ENCODE measurements at places on chromosomes 5 and 9.

DNA sequence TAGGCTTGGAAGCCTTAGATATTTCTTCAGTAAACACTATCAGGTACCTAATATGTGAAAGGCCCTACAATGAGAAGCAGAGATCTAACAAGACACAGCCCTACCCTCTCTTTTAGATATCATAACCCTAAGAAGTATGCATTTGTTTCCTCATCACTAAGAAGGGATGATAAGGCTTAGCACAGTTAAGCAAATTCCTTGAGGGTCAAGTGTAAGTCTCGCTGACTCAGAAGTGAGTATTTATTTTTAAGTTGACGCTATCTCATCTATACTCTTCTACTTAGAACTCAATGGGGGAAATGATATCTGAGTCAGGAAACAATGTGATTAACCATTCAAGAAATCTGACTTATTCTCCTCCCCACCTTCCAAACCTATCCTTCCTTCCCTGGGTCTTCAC, 149.7 kb downstream of the ESM1 start:
- DNase-seq = no peak

- DNase-seq = no peak
Measured at GRCh38 chr9:37596504-37596903, 4.1 kb upstream of the TOMM5 start.

- DNase-seq = no peak
Measured at GRCh38 chr9:101417977-101418376, 17.6 kb downstream of the ALDOB start.

DNA sequence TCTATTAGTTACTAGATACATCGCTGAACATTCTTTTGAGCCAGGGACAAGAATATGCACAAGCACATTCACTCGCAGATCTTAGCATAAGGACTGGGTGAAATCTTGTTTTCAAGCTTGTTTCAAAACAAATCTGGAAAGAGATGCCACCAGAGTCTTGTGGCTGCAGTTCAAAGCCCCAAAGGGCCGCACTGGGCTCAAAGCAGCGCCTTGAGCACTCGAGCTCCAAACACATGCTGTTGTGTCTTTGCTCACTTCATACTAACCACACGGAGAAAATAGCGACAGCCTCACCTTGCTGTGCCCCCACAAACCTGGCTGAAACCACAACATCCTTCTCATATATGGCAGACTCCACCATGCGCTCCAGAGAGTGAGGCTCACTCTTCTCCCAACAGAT, 34.2 kb upstream of the IL7R start:
- DNase-seq = no peak

DNA sequence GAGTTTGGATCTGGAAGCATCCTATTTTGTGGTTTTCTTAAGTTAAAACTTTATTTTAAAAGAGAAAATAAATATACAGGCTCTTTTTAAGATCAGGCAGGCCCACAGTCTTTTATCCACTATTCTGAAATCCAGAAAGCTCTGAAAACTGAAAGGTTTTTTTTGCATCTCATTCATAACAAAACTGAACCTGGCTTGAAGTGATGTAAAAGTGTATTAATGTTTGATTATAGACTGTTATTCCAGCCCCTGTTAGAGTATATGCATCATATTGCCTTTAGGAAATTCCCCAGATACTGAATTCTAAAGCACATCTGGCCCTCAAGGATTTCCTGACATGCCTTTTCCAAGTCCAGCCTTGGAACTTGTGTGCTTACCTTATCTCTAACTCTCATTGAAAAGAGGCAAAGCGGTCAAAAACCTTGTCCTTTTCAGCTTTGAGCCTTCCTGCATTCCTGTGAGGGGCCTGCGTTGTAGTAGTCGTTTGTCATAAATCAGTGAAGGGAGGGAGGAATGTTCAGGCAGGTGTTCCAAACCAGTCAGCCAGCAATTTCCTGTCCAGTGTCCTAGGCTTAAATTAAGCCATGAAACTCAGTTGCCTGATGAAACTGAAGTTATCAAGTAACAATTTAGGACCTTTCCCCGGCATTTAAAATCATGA, 110.4 kb downstream of the TLE4 start:
- DNase-seq = no peak

DNA sequence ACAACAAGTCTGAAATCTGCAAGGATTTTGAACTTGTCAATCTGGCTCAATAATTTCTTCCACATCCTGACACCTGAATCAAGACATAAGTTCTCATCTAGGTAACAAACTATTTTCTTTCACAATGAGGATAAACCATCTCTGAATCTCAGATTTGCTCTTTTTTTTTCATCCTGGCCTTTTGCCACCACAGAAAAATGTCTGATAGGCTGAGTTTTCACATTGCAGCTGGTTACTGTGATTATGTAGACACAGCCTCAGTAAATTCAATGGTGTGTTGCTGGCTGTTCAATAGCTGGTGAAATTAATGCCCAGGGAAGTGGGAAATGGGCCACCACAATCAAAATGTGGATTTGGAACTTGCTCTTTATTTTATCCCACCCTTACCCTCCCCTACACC, 2.8 kb upstream of the ADRA1B start:
- no peak for DNase-seq

GRCh38 chr9:72158680-72159079, 9.4 kb downstream of the GDA start:
- DNase-seq = no peak

- no peak for DNase-seq
Measured at GRCh38 chr5:1052641-1053390, 44.2 kb downstream of the NKD2 start.

DNA sequence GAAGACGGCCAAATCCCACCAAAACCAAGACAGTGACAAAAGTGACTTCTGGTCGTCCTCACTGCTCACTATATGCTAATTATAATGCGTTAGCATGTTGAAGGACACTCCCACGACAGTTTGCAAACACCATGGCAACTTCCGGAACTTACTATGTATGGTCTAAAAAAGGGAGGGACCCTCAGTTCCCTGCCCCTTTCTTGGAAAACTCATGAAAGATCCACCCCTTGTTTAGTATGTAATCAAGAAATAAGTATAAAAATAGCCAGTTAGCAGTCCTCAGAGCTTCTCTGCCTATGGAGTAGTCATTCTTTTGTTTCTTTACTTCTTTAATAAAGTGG, 9.5 kb downstream of the FCN2 start:
- no peak for DNase-seq

- no peak for DNase-seq
Measured at GRCh38 chr9:116547729-116548426, 139.2 kb upstream of the TRIM32 start.

GRCh38 chr5:148708854-148709253, 54.5 kb upstream of the HTR4 start:
- no peak for DNase-seq

DNA sequence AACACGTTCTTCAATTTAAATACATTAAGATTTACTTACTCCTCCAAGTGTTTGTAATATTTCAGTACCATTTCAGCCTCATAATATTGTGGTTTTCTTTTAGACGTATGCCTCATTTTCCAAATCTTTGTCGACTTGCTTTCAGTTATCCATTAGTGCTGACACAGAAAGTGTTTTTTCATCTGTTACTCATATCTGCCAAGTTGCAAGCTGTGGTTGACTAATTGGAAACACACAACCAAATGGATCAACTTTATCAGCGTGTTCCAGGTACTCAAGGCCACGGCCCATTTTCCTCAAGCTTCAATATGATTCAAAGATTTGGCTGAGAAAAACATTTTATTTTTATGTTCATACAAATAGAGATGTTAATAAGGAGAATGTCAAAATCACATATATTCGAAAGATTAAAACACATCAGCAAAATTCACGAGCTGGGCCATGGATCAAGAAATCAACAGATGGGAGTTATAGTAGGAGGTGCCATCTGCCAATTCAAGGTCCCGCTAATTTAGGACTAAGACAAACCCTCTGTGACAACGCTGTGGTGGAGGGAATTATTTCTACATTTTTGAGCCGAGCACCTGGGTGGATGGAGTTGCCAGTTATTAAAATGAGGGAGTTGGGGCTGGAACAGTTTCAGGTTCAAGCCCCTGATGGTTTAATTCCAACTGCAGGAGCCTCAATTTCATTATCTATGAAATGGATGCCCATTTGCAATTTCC, 27.2 kb upstream of the CCNJL start:
- no peak for DNase-seq

- no peak for DNase-seq
Measured at GRCh38 chr9:99411479-99412115, 189.5 kb downstream of the SEC61B start.

- DNase-seq = no peak
Measured at GRCh38 chr9:105447386-105447813, 434 bp upstream of the FSD1L start.

DNA sequence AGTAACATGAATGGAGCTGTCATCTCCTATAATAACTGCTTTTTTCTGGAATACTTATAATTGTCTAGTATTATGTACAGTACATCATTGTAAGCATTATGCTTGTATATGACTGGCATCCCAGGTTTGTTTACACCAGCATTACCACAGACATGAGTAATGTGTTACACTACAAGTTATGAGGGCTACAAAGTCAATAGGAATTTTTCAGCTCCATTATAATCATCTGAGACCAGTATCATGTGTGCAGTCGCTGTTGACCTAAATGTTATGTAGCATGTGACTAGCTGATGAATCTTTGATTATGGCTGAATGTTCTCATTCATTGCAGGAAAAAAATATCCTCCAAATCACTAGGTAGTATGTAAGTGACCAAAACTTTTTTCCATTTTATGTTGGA, 2.2 kb downstream of the ZCCHC9 start:
- no peak for DNase-seq

DNA sequence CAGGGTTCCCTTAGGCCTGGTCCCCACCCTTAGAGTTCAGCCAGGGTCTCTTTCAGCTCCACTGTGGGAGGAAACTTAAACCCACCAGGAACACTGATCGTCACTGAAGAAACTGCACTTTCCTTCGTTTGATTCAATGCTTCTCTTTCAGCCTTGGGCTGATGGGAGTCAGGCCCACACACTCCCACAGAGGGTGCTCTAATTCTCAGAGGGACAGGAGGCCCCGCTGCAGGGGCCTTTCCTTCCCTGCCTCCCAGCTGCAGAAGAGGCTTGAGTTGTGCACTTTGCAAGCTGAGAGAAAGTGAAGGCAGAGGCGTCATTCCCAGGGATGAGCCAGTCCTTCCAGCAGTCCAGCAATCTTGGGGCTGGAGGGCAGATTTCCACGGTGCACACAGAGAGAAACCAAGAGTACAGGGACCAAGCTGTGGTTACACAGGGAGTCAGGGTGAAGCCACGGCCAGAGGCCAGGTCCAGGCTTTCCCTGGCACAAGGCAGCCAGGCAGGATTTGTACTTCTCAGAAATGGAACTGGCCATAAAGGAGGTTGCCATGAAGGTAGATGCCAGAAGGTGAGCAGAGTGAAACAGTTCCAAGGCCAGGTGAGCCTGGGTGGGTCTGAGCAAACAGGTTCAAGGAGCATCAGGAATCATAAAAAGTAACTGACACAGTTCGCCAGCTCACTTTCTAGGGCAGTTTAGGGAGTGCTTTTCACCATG, 10.4 kb upstream of the GLIPR2 start:
- no peak for DNase-seq

DNA sequence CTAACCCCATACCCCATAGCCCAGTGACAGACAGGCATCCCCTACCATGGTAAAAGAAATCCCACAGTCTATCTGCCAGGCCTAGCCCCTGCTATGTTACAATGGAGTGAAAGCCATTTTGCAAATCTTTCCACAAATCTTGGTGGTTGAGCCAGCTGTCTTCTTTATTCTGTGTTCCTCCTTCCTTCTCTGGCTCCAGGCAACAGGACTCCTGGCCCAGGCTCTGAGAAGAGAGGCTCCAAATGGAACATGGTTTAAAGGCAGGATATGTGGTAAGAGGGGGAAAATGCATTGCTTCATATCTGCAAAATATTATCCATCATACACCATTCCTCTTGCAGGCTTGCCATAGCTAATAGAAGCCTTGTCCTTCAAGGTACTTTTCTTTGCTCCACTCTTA, 25.2 kb downstream of the FGF1 start:
- no peak for DNase-seq

- DNase-seq = no peak
Measured at GRCh38 chr5:84286662-84287061, 98.0 kb downstream of the EDIL3 start.

- no peak for DNase-seq
Measured at GRCh38 chr5:100950985-100951384, 47.9 kb upstream of the ST8SIA4 start.

DNA sequence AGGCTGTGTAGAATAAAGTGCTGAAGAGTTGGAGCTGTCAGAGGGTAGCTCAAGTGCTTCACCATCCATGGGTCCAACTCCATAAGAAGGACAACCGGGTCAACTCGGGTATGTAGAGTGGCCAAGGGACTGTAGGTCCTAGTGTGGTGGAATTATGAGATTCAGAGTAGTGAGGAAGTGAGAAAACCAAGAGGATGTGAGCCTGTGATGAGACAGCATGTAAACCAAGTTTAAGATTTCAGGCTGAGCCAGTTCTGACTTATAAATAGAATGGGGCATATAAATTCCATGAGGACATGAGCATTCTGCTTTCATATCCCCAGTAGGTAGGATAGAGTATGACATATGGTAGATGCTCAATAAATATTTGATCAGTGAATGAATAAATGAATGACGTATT, 96.3 kb downstream of the CFAP95 start:
- DNase-seq = no peak

GRCh38 chr9:25025686-25026085, 480.0 kb upstream of the IZUMO3 start:
- no peak for DNase-seq

GRCh38 chr5:137629646-137630045, 106.2 kb downstream of the KLHL3 start:
- DNase-seq = no peak

- DNase-seq = no peak
Measured at GRCh38 chr5:154242964-154243376, 52.4 kb downstream of the GALNT10 start.

DNA sequence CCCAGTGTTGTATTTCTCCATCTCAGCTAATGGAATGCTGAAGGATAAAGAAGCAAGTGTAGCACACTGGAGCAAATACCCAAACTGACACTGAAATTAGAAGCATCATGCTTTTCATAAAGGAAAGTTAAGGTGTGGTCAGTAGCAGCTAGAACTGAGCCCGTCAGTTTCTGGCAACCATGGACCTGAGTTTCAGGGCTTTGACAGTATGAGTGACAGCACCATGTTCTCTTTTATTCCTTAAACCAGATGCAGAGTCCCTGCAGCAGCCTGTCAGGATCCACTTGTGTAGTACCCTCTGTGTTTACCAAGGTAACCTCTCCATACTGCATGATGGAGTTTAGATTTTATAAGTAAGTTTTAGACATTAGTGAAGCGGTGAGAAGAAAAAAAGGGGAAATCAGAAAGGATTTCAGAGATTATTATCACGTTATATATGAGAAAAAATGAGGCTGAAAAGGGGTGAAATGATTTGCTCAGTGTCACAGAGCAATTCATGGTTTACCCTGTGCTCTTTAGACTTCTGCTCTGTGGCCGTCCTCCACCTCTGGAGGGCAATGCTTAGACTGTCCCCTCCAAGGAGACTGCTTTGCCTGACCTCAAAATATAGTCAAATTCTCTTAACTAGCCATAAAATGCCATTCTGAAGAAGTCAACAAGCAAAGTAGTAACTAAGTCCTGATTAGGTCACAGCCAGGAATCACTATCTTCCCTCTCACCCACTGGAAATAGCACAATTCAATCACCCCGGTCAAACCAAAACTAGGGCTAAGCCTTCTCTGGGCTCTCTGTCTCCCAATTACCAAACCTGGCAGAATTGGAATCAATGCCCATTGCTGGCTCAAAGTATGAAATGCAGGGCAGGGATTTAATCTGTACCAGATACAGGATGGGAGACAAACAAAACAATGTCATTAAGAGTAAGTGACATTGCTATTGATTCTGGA, 10.5 kb upstream of the MYOT start:
- DNase-seq = no peak

GRCh38 chr5:98301547-98301946, 471.9 kb upstream of the RGMB start:
- no peak for DNase-seq

Data from activated gamma-delta T cell (primary cell).